NCI-H187 (cell line): ENCODE measurements at places on chromosomes 7 and 10.

GRCh38 chr7:92641921-92642511 is 51.8 kb upstream of the FAM133B start:
- no peak for DNase-seq

GRCh38 chr10:116826803-116827202 is 22.5 kb upstream of the ENO4 start:
- DNase-seq = no peak

DNA sequence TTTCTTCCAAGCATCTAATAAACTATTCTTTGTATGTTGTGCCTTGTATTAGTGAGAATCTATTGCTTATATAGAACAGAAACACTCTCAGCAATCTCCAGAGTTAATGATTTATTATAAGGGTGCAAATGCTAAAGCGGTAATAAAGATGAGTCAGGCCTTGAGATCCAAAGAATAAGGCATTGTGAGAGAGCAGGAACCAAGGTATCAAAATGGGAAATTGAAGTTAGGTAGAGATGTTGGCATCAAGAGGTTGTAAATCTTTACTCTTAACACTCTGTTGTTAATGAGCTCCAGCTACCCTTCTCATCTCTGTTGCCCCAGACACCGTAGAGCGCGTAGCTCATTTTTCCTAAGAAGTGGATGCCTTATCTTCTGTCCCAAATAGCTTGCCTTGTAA is 375.2 kb downstream of the ARL4A start:
- DNase-seq = no peak

GRCh38 chr10:48659790-48660189 is 24.9 kb upstream of the WDFY4 start:
- DNase-seq = no peak

GRCh38 chr10:91298224-91298871 is 77.9 kb downstream of the PCGF5 start:
- peak; percentile 35 for DNase-seq

DNA sequence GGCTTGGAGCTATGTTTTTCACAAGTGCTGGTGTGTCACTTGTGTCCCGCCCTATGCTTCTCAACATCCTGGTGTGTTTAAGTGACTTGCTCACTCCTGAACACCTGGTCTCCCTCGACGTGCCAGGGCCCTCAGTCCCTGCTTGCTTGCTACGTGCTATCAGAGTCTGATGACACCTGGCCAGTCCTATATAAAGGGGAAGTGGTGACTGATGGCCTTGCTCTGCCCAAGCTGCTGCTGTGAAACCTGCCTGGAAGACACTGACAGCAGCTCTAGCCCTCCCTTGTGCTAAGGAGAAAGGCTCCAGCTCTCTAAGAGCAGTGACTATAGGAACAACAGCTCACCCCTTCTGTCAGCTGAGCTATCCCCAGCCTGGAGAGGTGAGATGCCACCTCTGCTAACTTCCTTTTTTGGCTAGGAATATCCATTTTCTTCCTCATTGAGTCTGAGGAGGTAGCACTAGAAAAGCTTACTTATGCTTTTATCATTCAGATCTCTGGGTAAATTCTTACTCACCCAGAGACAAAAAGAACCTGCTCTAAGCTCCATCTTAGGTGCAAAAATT is 77.2 kb upstream of the PLXNA4 start:
- DNase-seq = peak; percentile 9

DNA sequence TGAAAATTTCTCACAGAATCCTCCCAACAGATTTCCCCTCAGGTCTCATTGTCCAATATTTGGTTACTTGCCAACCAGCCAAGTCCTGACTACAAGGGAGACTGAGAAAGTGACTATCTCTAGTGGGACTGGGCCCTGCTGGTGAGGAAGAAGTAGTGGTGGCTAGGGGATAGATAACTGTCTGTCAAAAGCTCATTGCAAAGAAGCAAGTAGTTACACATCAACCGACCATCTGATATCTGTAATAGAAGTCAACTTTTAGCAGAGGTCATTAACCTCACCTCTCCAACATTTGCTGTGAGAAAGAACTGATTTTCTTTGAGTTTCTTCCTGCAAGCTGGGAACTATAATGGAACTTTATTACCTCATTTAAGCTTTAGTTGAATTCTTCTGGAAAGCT is 15.2 kb downstream of the STAMBPL1 start:
- no peak for DNase-seq
